Hypothalamus (tissue), 51 donors: ENCODE measurements at places on chromosomes 13 and 19.

GRCh38 chr13:48494874-48495273, 38.0 kb downstream of the RCBTB2 start:
- DNase-seq = no peak

GRCh38 chr13:23377983-23378632, 55.4 kb downstream of the SACS start:
- no peak for DNase-seq

GRCh38 chr13:71869274-71869673, 2.3 kb upstream of the DACH1 start:
- DNase-seq = no peak

GRCh38 chr13:44989071-44989889, at the start of the genes GPALPP1 and NUFIP1:
Gene GPALPP1, plus strand, starts transcription at chr13:44989538. Its CDS starts 117 bp downstream, at chr13:44989655.
Gene NUFIP1, minus strand, starts transcription at chr13:44989471. Its CDS starts 35 bp downstream, at chr13:44989436.
- DNase-seq = peak; percentile 67

- no peak for DNase-seq
These were observed 4.1 kb upstream of the PNKP start for GRCh38 chr19:49871349-49871985.

DNA sequence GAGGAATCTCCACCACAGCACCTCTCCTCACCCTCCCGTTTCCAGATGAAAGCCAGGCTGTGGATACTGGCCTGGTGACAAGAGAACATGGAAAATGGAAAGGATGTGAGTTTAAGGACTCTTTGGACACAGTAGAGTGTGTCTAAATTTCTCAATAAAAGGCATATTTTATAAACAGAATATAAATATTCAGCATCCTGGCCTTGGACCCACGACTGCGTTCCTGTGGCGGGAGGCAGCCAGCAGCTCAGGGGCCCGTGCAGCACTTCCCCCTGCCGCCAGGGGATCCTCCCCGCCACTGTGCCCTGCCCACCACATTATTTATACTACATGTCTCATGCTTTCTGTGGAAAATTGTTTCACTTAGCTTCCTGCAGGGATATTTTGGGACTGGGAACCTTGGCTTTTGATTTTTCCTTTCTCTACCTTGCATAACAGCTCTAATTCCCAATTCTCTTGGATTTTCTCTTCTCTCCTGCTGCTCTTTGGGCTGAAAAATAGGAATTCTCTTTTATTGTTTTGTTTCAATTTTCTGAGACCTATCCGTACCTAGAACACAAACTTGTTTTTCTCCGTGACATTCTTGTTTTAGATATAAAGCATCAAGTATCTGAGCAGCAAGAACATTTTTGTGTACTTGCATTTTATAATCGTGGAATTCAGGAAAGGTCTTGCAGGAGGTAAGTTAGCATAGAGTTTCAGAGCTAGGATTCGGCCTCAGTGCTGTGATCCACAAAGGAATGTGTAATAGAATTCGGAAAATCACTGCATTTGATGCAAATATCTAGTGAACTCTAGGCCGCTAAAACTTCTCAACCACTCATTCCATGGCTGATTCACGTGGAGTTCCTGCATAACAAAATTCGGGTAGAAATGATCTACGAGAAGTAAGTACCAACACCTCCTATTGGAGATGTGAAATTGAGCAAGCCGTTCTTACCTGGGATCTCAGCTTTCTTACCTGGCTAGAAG, 107.7 kb upstream of the SPATA13 start:
- no peak for DNase-seq

DNA sequence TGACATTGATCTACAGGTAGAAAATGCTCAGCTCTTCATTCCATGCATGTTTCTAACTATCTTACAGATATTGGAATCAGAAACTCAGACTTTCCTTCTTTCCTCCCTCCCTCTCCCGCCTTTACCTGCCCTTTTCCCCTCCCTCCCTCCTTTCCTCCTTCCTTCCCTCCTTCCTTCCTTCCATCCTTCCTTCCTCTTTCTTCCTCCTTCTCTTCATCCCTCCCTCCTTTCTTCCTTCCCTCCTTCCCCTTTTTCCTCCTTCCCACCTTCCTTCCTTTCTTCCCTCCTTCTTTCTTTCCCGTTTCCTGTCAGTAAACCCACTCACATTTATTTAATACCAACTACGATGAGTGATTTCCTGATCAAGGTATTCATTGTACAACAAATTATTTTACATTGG, 113.4 kb upstream of the IRS2 start:
- no peak for DNase-seq

GRCh38 chr13:26786651-26787295, 26.2 kb upstream of the GPR12 start:
- DNase-seq = no peak

GRCh38 chr19:55383279-55384130, 587 bp downstream of the TMEM238 start:
- peak; percentile 8 for DNase-seq

DNA sequence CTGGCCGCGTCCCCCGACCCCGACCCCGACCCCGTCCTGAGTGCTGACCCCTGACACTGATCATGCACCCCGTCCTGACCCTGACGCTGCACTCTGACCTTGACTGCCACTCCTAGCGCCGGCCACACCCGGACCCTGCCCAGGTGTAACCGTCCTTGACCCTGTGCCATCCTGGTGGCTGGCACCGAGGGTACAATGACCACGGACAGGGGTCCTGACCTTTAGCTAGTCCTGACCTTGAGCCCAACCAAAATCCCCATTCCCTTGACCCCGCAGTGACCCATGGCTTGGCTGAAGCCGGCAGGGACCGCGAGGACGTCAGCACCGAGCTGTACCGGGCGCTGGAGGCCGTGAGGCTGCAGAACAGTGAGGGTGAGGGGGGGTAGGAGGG, 25.9 kb downstream of the CLEC4M start:
- no peak for DNase-seq

DNA sequence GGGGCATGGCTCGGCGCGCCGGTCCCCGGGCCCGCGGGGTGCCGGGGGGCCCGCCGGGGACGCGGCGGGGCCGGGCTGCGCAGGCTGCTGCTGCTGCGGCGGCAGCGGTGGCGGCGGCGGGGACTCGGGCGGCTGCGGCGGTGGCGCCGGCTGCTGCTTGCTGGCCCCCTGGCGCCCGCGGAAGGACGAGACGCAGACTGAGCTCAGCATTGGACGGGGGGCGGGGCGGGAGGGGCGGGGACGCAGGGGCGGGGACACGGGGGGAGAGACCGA, 368 bp downstream of the KCNC3 start:
- no peak for DNase-seq

DNA sequence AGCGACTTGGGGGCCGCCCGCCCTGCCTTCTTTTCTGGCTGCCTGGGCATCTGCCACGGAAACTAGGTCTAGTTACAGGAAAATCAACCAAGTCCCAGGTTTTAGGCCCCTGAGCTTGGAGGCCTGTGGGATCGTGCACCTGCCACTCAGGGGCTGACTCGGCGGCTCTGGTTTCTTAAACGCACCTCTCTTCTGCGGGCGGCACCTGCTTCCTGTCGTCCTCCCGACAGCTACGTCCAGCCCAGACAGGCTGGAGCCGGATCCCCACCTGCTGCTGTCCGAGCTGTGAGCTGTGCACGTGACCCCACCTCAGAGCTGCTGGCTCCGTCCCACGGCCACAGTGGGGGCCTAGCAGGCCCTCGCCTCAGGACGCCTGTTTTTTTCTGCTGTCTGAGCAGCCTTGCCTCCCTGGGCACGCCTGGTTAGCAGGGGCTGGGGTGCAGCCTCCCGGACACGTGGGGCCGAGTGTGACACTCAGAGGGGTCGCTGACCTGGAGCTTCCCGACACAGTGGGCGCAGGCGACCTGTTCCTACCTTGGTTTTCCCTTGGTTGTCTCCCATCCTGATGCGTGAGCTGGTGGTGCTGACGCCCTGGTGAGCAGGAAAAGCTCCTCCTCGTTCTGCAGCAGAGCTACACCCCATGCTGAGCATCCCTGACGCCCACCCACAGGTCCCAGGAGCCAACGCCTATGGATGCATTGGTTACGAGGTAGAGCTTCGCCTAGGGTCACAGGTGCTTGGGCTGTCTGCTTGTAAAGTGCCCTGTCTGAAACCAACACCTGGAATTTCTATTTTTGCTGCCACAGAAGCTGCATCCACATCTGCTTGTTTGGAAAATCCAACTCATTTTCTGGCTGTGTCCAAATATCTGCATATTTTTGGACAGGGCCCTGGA, 17.5 kb downstream of the TMEM255B start:
- DNase-seq = no peak

DNA sequence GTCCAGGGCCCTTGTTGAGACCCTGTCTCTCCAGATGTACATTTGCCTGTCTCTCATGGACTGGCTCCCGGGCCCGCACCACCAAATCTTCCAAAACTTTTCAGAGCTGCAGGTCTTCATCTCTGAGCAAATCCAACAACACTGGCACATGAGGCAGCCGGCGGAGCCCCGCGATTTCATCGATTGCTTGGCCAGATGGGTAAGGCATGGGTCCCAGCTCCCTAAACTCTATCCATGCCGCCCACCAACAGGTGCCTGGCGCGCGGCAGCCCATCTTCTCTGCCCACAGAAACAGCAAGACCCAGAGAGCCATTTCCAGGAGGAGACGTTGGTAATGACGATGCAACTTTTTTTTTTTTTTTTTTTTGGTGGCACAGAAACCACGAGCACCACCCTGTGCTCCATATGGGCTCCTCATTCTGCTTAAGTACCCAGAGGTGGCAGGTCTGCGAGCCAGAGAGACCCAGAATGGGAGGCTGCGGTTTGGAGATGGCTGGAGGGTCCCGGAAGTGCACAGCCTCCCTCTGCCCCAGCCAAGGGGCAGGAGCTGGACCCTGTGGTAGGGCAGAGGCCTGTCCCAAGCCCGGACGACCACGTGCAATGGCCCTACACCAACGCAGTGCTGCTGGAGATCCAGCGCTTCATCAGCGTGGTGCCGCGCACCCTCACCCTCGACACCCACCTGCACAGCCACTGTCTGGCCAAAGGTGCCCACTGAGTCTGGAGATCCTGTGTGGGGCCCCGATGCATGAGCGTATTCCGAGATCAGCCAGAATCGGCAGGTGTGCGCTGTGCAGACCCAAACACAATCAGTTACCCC, 22.6 kb downstream of the CYP2F1 start:
- no peak for DNase-seq

DNA sequence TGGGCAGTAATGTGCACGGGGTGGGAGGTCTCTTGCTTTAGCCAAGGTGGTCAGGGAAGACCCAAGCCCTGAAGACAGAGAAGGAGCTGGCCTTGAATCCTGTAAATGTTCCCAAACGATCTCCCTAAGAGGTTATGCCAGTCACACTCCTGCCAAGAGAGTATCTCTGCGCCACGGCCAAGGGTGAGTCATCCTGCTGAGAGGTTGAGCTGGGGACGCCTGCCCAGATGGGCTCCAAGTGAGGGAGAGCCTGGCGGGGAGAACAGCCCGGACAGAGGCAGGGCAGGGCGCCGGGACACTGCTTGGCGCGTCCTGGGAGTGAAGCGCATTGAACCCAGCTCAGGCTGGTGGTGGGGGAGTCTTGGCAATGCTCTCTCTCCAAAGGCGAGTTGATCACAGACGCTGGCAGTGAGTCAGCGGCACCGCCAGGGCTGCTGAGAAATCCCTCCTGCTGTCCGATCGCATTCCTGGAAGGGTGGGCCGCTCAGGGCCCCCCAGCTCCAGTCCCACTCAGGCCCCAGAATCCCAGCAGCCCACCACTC, 16.4 kb downstream of the SULT2B1 start:
- peak; percentile 3 for DNase-seq

DNA sequence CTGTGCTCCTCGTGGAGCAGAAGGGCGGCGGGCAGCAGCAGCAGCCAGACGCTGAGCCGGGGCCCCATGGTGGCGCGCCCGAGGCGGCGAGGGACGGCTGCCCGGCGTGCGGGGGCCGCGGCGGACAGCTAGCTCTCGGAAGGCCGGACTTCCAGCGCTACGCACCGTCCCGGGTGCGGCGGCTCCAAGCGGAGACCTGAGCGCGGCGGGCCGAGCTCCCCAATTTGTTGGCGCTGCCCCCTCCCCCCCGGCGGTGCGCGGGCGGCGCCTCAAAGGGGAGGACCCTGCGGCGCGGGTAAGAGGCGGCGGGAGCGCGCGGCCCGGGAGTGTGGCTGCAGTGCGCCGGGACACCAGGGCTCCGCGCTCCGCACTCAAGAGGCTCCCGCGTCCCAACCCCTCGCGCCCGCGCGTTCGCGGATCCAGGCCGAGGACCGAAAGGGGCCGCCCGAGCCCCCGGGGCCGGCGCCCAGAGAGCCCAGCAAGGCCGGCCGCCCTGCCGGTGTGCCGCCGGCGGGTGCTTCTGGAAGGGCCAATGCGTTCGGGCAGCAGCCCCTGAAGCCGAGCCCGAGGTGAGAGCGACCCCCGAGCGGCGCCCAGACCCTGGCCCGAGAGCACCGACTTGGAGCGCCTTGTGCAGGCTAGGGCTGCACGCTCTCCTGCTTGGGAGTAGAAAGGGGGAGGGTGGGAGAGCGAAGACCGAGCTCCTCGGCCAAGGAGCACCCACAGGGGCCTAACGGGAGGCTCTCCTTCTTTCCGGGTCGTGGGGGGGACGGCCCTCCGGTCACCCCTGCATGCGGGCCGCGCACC, at the start of the genes COL4A1 and COL4A2:
Gene COL4A1, minus strand, starts transcription at position 198 of the 807 bp plus-strand sequence. Its CDS starts 130 bp downstream, at position 68.
Gene COL4A2, plus strand, starts transcription at position 325 of the 807 bp plus-strand sequence. CDS start 620 bp downstream, outside the sequence.
- DNase-seq = no peak

DNA sequence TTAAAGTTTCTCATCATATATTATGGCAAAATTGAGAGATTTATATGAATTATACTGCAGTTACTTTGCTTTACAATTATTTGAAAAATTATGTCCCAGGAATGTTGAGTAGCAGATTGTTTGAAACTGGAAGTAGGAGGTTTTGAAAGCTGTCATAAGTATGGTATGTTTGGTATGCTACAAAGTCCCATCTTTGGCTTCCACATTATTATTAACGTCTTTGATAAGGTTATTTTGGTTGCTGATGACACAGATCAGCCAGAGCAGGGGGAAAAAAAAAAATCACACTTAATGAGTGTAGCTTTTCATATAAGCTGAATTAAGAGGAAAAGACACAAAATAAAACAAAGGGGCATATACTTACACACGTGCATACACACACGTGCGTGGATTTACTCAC, 130.1 kb downstream of the SLITRK1 start:
- DNase-seq = no peak

- DNase-seq = no peak
These were observed 59.8 kb downstream of the GGACT start for GRCh38 chr13:100528820-100529219.

DNA sequence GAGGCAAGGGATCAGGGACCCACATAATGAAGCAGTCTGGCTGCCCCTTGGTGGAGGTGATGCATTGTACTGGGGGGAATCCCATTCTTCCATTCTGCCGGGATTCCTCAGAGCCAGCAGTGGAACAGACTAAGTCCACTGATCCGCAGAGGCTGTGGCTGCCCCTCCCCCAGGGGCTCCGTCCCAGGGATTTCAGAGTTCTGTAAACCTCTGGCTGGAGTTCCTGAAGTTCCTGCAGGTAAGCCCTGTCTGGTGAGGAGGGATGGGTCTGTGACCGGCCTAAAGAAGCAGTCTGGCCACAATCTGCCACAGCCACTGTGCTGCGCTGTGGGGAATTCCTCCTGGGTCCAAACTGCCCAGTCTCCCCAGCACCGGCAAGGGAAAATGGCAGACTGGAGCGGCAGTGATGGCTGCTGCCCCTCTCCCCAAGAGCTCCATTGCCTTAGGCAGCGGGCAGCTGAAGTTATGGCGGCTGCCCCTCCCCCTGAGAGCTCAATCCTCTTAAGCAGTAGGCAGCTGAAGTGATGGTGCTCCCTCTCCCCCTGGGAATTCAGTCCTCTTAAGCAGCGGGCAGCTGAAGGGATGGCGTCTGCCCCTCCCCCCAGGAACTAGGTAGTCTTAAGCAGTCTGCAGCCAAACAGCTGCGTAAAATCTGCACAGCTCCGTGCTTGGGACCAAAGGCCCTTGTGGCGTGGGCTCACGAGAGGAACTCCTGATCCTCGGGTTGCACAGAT, 155.7 kb downstream of the PCDH17 start:
- no peak for DNase-seq

GRCh38 chr19:48618916-48619691, at the start of the genes RPL18 and SPHK2:
Gene RPL18, minus strand, starts transcription at chr19:48619178. Its CDS starts 35 bp downstream, at chr19:48619143.
Gene SPHK2, plus strand, starts transcription at chr19:48619506. Its CDS starts 1,009 bp downstream, at chr19:48620515.
- DNase-seq = peak; percentile 99
